ENCODE measurements at places on chromosomes 7 and 10.

DNA sequence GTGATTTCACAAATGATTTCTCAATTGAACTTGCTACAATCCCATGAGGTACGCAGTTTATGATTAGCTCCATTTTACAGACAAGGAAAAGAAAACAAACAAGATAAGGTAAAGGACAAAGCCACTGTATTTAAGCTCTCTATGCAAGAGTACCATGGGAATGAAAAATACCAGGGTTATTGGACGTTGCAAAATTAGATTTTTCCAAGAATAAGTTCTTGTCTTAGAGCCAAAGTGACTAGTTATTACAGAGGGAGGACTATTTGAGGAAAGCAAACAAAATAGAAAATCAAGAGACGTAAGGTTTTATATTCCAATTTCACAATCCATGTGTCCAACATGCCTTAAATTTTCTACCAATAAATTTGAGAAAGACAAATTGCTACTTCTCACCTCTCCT lies 97.9 kb upstream of the PTN start:
- no peak for DNase-seq

DNA sequence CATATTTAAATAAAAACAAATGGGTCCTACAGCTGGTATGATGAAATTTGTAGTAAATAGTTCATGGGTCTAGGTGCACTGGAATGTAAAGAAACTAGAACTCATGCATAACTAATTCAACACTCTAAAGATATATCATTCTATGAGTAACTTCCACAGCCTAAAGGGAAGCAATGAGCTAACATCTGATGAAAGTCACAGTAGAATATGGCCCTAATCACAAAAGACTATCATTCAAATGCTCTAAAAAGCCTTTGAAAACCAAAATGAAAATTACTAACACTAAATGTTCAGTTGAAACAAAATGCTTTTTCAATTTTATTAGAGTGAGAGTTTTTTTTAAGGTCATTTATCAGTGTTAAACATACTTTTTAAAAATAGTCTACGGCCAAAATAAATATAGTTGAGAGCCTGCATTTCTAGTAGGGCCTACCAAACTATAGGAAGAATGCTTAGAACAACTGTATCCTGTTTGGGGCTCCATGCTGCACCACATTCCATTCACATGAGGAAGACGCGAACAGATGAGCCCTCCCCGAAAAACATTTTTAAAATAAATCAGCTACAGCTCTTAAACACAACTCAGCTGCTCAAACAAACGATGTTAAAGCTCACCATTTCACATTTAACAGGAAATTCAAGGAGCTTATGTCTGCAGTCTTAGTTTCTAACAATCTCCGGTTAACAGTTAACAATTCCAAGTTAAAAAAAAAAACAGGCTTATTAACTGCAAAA lies 134.5 kb downstream of the NRBF2 start:
- no peak for DNase-seq

DNA sequence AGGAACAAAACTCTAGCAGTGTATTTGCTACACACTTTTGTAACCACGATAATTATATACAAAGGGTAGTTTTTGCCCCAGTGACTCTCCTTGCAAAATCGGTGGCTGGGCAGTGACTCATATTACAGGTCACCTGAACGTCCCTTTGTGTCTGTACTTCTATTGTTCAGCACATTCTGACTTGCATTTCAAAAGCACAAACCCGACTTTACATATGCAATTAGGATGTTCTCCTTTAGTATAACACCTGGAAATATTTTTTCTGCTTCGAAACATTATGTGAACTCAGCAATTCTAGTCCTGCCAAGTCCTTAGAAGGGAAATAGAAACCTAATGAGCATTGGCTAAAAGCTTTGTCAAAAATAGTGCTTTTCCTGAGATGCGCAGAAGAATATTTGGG lies 6.0 kb downstream of the PRR15 start:
- DNase-seq, result no peak

DNA sequence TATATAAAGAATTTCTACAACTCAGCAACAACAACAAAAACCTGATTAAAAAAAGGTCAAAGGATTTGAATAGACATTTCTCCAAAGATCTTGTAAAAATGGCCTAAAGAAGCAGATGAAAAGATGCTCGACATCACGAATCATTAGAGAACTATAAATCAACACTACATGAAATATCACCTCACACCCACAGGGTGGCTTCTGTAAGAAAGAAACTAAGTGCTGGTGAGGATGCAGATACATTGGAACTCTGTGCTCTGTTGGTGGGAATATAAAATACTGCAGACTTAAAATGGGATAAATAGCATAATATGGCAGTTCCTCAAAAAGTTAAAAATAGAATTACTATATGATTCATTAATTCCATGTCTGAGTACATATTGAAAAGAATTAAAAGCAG lies 38.3 kb upstream of the CDCA7L start:
- no peak for DNase-seq

DNA sequence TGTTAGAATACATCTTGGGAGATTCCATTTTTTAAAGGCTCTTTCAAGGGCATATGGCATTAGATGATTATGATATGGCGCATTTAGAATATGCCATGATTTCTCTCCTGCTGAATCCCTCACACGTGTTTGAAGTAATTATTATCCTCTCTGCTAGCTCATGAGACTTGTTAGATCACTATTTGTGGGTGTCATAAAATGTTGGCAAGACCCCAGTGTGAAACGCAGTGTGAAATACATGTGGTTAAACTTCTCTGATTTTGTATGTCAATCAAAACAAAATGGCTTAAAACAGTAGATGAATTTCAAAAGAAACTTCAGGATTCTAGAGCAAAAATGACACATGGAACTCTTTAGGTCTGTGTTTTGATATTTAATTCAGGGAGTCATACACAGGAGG lies 560.8 kb downstream of the AUTS2 start:
- DNase-seq, result no peak

DNA sequence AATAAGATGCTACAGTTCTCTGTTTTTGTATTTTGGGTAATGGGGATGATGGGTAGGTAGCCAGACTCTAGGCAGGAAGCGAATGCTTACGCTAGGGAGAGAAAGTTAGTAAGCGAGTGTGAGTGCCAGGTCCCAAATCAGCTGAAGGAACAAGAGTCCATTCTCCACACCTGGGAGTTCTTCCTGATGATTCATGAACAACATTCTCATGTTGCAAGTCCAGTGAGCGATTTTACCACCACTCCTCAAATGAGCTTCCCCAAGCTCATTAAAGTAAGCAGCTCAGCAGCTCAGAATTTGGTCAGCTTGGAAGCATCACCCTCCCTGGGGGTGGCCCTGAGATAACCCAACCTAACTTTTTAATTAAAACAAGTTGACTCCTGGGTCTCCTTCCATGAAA lies 27.3 kb downstream of the SH3PXD2A start:
- no peak for DNase-seq

DNA sequence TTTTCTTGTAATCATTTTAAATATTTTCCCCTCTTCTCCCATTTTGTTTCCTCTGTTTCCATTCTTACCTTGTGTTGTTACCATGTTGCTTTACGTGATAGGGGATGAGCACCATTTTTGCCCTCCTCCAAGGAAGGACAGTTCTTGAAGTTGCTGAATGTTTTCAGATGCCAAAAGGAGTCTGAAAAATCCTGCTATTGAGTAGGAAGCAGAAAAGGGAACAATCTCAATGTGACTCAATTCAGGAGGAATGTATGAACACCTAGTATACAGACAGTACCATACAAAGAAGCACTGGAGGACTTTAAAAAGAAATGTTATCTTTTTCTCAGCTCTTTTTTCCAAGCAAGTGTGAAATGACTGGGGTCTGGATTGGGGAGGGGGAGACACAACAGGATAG lies 5.1 kb upstream of the NAMPT start:
- no peak for DNase-seq

- DNase-seq, result no peak
Observed at GRCh38 chr10:95964756-95965155, 57.0 kb downstream of the CC2D2B start.

- no peak for DNase-seq
Observed at GRCh38 chr7:63073286-63073685, 925.4 kb upstream of the ZNF722 start.

- DNase-seq, result no peak
Observed at GRCh38 chr10:103103989-103104388, 89.1 kb downstream of the NT5C2 start.

DNA sequence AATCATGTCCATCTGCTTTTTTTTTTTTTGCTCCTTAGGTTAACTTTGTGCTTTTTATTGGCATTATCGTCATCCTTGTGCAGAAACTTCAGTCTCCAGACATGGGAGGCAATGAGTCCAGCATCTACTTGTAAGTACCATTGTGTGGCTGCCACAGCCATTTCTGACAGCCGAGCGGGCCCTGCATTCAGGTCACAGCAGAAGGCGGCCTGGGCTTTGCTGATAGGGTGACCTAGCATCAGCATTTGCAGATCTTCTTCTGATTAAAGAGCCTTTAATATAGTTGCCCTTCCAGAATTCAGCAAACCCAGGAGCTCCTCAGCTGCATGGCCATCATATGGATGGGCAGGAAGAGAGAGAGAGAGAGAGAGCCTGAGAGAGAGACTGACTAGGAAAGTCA lies 40.5 kb downstream of the ADCYAP1R1 start:
- no peak for DNase-seq

- no peak for DNase-seq
Observed at GRCh38 chr10:77613476-77614130, 24.0 kb downstream of the KCNMA1 start.

GRCh38 chr7:64951250-64951848 lies 39.5 kb downstream of the ZNF117 start:
- DNase-seq, result no peak

GRCh38 chr7:92671505-92672169 lies 81.4 kb upstream of the FAM133B start:
- DNase-seq, result no peak

DNA sequence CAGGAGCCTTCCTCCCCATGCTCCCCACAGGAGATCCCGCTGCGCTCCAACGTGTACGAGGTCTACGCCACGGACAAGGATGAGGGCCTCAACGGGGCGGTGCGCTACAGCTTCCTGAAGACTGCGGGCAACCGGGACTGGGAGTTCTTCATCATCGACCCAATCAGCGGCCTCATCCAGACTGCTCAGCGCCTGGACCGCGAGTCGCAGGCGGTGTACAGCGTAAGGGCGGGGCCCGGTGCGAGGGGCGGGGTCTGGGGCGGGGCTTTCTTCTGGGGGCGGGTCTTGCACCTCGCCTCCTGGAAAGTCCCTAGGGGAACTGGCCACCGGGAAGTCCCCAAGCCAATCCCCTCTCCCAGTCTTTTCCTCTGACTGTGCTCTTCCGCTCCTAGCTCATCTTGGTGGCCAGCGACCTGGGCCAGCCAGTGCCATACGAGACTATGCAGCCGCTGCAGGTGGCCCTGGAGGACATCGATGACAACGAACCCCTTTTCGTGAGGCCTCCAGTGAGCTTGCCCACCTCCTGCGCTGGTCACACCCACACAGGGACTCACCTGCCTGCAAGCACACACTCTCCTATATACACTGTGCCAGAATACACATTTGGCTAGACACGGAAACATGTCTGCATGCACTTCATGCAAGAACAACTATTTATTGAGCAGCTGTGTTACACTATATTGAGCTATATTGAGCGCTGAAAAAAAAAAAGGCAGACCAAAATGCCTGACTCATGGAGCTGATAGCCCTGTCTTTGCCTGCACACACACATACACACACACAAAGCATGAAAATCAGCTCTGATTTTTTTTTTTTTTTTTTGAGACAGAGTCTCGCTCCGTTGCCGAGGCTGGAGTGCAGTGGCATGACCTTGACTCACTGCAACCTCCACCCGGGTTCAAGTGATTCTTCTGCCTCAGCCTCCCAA lies 32.7 kb upstream of the VSIR start:
- no peak for DNase-seq

- DNase-seq, result no peak
Observed at GRCh38 chr10:412109-412508, 276.9 kb downstream of the ZMYND11 start.

DNA sequence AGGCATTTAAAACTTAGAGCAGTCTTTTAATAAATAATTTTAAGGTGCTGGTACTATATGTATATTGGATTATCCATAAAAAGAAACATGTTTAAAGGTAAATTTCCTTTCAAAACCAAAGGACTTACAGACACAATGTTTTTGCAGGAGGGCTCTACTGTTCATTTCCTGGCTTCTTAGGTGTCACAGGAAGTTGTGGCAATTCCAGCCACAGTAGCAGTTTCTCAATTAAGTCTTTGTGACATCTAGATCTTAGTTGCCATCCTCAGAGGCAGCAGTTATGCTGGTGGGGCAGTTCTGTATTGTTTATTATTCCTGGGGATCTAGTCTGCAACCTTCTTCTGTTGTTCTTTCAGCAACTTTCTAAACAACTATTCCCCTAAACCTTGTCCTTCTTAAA lies 460.1 kb downstream of the MAGI2 start:
- DNase-seq, result no peak

DNA sequence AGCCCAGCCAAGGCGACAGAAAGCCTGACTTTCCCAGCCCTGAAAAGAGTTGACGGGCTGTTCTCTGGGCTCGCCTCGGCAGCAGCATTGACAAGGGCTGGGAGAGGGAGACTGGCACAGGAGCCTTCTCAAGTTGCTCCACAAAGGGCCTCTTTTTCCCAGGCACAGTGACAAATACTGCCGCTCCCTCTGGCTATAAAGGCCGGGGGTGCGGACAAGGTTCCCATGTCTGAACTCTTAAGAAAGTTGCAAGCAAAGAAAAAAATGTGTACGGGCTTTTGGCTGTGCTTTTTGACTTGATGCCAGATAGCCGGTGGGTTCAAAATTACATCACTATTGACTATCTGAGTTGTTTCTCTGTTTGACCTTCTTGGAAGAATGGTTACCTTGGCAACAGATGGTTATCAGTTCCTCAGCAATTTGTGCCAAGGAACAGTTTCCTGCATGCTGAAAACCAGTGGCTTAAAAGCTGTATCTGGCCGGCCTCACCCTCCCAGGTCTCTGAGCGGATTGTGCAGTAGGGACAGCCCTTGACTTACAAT lies 115.9 kb upstream of the EEPD1 start:
- DNase-seq, result no peak

DNA sequence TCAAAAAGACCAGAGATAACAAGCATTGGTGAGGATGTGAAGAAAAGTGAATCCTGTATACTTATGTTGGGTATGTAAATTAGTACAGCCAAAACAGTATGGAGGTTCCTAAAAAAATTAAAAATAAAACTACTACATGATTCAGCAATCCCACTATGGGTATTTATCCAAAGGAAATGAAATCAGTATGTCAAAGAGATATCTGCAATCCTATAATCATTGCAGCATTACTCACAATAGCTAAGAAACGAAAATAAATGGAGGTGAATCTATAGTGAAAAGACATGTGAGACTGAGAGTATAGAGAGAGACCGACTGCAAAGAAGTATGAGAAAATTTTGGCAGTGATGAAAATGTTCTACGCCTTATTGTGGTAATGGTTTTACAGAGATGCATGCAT lies 139.2 kb upstream of the TMEM168 start:
- DNase-seq, result no peak

GRCh38 chr7:122183106-122183505 lies 39.1 kb upstream of the AASS start:
- no peak for DNase-seq

DNA sequence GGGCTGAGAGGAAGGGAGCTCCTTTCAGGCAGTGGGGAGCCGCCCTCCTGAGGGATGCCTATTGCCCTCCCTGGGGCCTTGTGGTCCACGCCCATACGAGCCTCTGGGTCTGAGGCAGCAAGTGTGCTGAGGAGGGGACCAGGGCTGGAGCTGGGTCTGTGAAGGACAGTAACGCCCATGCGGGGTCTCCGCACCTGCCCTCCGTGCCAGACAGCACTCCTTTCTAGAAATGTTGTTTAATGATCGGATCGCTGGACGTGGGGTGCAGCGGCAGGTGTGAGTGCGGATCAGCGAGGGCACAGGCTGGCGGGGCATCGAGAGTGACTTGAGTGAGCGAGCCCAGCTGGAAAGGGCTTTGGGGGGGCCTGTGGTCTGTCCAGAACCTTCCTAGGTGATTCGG lies 70.1 kb downstream of the ELFN1 start:
- DNase-seq, result no peak

GRCh38 chr10:125768219-125768855 lies 7.3 kb downstream of the MMP21 start:
- DNase-seq, result no peak

All from T-helper 22 cell (primary cell).